K562 (cell line): ENCODE measurements at places on chromosomes 12 and 14. TPM values are rescaled to one million over a fixed set of nuclear protein-coding genes. Genes with fewer than 3 reads are reported as not detected.

The DBX2 gene
- not detected in 2 replicates for total RNA-seq

The SMOC1 gene
- total RNA-seq = 0.04 TPM in 1 of 2 replicates, not detected in the other

The PLXNC1 gene
- 0.33 and 0.42 TPM in 2 replicates for total RNA-seq

- no peak for DNase-seq
Observed at GRCh38 chr12:67504026-67504425, 144.5 kb upstream of the DYRK2 start.

DNA sequence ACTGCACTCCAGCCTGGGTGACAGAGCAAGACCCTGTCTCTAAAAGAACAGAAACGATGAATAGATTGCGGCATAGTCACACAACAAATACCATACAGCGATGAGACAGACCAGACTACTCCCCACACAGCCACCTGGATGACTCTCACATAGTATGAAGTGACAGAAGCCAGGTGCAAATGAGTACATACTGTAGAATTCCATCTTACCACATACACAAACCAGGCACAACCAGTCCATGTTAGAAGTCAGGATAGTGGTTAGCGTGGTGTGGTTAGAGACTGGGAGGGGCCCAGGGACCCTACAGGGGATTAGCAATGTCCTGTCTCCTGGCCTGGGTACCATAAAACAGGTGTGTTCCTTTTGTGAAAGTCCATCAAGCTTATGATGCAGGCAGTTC, 53.8 kb downstream of the FAM222A start:
- DNase-seq = no peak

GRCh38 chr14:29927376-29928116, at the start of gene PRKD1:
Gene PRKD1, minus strand, starts transcription at chr14:29927847.
- peak; percentile 70 for DNase-seq

- DNase-seq = no peak
Observed at GRCh38 chr14:62711351-62712023, 333.8 kb downstream of the KCNH5 start.

GRCh38 chr12:13196130-13196921, at the start of gene EMP1:
Gene EMP1, plus strand, starts transcription at chr12:13196726. Its CDS starts 14,785 bp downstream, at chr12:13211511.
- DNase-seq = no peak

DNA sequence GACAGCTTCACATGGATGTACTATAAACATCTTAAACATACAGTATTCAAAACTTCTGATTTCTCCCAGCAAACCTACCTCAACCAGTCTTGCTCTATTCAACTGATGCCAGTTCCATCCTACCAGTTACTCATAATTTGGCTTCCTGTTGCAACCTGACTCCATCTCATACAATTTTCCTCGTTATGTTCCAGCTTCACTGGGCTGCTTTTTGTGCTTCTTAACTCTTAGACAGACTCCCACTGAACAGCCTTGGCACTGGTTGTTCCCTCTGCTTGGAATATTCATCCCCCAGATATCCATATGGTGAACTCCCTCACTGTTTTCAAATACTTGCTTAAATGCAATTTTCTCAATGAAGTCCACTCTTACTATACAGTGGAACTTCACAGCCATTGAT, 249.2 kb downstream of the AEBP2 start:
- DNase-seq = no peak

DNA sequence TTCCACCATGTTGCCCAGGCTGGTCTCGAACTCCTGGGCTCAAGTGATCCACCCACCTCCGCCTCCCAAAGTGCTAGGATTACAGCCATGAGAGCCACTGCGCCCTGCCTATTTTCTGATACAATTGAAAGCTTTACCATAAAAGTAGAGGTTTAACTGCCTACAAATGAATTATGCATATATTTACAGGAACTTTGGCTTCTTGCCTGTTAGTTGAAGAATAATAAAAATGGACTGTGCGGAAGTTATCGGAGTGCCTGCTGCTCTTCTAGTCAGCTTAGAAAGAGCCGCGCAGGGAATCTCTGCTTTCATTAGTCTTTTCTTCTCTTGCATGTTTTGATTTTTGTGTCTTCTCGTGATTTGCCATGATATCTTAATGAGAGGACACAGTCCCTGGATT, 34.5 kb downstream of the PPP2R5C start:
- no peak for DNase-seq

GRCh38 chr12:67721248-67721647, 72.7 kb downstream of the DYRK2 start:
- DNase-seq = no peak
